Activated effector memory CD4-positive, alpha-beta T cell treated with anti-CD3 and anti-CD28 coated beads, Interleukin-2, amount 50 U/mL, for 16 hours (primary cell): ENCODE measurements at places on chromosomes 5 and 9.

DNA sequence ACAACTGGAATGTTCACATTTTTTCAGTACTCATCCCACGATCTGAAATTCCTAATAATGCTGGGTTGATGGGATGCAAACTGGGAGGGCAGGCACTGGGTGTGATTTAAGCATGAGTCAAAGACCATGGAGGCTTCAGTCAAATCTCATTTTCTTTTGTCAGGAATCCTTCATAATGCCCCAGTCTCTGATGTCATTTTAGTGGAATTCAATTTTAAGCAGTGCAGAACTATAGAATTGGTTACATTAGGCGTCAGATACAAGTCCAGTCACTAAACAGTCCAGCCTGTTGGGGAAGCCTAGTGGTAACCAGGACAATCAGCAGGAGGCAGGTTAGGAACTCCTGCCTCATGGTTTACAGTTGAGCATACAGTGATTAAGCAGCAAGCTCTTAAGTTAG, 41.0 kb upstream of the TMEM215 start:
- no peak for DNase-seq

- DNase-seq, result no peak
Observed at GRCh38 chr9:4684820-4685219, 5.5 kb downstream of the CDC37L1 start.

DNA sequence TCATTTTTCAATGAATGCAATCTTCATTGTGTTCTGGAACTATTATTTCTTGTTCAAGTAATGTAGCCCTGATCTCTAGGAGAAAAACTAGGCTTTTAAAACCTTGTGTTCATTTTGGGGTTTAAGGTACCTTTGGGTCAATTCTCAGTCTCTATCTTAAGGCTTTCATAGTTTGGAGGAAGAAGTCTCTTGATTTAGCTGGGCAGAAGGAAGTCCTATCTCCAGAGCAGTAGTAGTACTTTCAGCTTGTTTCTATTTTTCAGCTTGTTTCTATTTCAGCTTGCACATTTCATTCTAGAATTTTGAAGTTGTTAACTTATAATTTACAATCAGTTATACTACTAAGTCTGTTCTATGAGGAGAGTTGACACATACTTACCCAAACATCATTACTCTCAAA, 15.2 kb downstream of the CSNK1G3 start:
- DNase-seq, result no peak

- no peak for DNase-seq
Observed at GRCh38 chr5:90767710-90768109, 209.1 kb downstream of the ADGRV1 start.

- no peak for DNase-seq
Observed at GRCh38 chr9:7782400-7783120, 17.0 kb downstream of the DMAC1 start.

GRCh38 chr5:25418319-25418859, 773.6 kb upstream of the CDH10 start:
- DNase-seq, result no peak
